ENCODE measurements at places on chromosomes 5 and 9. TPM values are rescaled to one million over a fixed set of nuclear protein-coding genes. Genes with fewer than 3 reads are reported as not detected.

DNA sequence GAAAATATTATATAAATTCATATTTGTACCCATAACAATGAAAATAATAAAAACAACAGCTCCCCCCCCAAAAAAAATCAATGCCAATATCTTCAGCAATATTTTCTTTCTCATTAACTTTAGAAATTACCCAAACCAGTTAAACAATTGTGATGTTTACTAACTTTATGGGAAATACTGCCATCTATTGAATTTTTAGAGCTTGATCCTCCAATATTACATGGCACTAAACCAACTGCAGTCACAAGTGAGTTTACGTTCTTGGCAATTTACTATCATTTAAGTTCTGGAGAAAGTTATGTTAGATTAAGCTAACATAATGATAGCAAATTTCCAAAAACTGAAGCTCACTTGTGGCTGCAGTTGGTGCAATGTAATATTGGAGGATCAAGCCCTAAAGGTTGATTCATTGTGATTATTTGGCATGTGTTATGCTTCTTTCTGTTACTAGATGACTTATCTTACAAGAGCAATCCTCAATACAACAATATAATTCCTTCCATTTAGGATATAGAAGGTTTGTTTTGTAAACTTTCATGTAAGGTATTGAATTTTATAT is 379.5 kb downstream of the CDH18 start:
- peak; percentile 16 for DNase-seq

DNA sequence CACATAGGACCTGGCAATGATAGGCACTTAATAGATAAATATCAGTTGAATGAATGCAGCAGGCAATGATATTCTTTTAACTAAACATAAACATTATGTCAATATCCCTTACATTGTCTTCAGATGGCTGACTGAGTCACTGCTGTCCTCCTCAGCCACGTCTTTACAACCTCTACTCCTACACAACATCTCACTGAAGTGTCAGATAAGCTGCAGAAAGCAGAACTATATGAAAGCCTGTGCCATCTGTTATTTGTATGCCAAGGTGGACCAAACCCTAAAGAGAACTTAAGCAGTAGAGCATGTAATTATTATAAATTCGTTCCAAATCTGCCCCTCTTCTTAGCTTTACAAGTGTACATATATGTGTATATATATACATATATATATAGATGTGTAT is 271.2 kb downstream of the RASEF start:
- DNase-seq, result no peak

DNA sequence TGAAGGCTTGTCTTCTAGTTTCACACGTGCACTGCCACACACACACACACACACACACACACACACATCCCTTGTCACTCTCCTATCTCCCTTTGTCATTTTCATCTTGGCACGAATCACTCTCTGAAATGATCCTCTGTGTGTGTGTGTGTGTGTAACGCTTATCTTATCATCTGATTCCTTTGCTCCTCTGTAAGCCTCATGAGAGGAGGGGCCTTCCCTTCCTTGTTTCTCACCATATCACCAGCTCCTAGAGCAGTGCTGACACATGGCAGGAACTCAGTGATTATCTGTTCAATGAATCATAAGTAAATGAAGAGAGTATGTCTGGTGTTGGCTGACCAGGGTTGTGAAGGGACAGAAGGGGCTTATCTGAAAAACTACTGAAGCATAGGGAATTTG is 53.3 kb downstream of the PDE4D start:
- DNase-seq, result peak; percentile 80

DNA sequence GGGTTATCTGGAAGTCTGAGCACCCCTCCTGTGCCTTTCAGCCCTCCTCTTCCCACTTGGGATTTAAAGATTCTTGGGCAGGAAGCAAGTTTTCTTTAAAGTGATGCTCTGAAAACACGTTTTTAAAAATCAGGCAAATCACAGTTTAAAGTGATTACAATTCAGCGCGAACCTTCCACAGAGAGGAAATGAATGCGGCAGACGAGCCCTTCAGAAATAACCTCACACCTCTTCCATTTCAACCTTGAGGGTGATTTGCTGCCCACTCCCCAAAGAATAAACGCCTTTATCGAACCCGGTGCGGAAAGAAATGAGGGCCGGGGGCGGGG is 2.3 kb upstream of the EFNA5 start:
- no peak for DNase-seq

DNA sequence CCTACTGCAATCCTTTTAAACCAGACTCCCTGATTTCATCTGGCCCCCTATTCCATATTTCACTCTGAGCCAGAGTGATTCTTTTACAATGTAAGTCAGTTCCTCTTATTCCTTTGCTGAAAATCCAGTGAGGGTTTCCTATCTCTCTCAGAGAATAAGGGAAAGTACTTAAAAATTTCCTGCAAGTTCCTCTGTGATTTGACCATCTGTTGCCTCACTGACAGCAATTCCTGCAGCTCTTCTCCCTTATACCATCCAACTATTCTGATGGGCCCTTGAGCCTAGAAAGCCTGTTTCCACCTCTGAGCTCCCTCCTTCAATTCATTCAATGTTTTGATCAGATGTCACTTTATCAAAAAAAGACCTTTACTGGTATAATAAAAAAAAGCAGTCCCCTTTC is 317.1 kb upstream of the CCNH start:
- DNase-seq, result no peak

GRCh38 chr9:72581694-72582093 is 60.3 kb downstream of the TMC1 start:
- no peak for DNase-seq

DNA sequence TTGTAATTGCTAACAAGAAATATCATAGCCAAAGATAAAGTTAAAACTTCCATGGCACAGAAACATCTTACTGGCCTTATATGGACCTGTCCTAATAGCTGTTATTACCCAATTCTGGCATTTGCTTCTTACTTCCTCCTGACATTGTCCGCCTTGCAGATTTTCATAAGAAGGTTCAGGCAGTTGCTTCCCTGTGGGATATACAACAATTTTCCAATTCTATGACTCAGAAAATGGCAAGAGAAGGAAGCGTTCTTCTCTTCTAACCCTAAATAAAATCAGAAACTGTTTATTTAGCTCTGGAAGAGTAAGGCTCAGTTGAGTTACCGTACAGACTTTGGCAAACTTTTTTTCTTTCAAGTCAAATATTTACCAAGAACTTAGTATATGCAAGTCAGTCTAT is 1.7 kb downstream of the PRKAA1 start:
- DNase-seq, result no peak

GRCh38 chr9:37946041-37946440 is 42.1 kb upstream of the SLC25A51 start:
- DNase-seq, result no peak

DNA sequence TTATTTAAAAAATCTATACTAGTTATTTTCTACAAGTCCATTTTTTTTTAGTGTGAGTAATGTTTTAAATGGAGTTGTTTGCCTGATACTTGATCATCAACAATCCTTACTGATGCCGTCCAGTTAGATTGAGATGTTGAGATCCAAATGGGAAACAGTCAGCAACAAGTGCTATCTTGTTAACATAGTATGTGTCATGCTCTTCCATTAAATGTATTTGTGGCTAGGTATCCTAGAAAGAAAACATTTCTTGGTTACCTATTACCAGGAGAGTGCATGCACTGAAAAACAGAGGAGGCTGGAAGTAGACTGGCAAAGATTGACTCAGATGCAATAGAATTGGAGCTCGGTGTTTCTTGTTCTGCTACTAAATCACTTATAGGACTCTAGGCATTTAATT is 123.4 kb upstream of the MAN2A1 start:
- peak; percentile 93 for DNase-seq

GRCh38 chr9:89926691-89927220 is 321.9 kb downstream of the GADD45G start:
- no peak for DNase-seq

- no peak for DNase-seq
Measured at GRCh38 chr9:133003071-133003461, 24.6 kb downstream of the GFI1B start.

- DNase-seq, result peak; percentile 78
Measured at GRCh38 chr9:131732061-131732526, 7.8 kb downstream of the RAPGEF1 start.

DNA sequence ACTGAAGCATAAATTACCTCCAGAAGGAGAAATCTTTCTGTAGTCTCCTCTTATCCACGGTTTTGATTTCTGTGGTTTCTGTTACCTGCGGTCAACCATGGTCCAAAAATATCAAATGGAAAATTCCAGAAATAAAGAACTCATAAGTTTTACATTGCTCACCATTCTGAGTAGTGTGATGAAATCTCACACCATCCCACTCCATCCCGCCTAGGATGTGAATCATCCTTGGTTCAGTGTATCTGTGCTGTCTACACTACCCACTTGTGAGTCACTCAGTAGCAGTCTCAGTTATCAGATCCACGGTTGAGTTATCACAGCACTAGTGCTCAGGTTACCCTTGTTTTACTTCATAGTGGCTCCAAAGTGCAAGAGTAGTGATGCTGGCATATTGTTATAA is 371.2 kb downstream of the NFIB start:
- DNase-seq, result peak; percentile 97

- DNase-seq, result no peak
Measured at GRCh38 chr5:144460600-144460999, 289.9 kb downstream of the KCTD16 start.

DNA sequence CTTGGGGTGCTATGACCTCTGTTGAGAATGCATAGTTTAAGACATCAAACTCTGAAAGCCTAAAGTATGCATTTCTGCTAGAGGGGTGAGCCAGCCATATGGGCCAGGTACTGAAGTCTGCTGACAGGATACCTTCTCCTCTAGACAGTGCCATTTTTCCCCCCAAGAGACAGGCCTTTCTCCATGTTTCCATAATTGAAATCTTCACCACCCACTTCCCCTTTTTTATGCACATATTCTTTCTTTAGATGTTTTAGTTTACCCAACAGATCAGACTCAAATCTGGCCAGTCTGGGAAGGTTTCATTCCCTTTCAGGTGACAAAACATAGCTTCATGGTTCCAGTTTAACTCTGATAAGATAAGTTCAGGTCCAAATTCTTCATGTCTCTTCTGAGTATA is 212.8 kb downstream of the ADCY2 start:
- no peak for DNase-seq

DNA sequence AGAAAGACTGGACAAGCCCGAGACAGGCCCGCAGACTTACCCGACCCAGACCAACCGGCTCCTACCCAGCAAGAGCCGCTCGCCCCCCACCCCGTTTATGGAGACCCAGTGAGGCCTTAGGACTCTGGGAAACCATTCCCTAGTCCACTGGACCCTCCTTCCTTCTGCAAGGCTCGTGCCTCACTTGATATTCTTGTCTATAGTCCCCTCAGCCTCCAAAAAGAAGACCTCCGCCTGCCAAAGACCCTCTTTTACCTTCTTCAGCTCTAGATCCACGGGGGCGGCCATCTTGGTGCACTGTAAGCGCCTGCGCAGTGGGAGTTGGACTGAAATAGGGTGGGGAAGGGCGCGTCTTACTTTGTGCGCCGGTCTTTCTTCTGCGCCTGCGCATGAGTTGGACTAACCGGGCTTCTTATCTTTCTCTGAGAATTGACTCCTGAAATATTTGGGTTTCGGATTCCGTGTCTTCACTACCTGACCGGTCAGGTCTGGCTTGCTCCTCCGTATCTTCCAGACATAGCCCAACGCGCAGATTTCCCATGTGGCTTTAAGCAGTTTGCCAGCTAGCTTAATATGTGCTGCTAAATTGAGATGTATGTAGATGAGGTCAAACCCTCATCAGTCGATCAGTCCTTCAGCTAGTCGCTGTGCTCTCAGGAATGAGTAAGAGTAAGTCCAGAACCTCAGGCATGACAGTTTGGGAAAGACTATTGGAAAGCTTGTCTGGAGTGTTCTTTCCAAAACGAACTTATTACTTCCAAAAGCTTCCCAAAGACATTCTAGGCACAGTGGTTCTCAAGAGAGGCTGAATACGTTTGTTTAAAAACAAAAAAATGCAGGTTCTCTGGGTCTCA is at the start of gene PFDN1:
Gene PFDN1, minus strand, starts transcription at position 316 of the 854 bp plus-strand sequence. Its CDS starts 28 bp downstream, at position 288.
- DNase-seq, result peak; percentile 85

DNA sequence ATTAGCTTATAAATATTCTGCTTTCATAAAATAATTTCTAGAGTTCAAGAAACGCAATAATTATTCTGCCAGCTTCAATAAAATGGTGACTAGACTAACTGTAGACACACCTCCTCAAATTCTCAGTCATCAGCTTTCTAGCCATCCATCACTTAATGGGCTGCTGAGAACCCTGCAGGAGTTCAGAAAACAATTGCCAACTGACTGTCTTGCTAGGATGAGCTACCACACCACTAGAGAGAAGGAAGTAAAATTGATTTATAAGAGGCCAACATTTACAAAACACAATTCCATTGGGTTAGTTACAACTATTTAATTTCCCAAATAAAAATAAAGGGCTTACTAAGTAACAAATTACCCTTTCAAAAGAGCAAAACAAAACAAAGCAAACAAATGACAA is 126.5 kb upstream of the PAPPA start:
- no peak for DNase-seq

GRCh38 chr5:144581044-144581443 is 410.4 kb downstream of the KCTD16 start:
- DNase-seq, result no peak

DNA sequence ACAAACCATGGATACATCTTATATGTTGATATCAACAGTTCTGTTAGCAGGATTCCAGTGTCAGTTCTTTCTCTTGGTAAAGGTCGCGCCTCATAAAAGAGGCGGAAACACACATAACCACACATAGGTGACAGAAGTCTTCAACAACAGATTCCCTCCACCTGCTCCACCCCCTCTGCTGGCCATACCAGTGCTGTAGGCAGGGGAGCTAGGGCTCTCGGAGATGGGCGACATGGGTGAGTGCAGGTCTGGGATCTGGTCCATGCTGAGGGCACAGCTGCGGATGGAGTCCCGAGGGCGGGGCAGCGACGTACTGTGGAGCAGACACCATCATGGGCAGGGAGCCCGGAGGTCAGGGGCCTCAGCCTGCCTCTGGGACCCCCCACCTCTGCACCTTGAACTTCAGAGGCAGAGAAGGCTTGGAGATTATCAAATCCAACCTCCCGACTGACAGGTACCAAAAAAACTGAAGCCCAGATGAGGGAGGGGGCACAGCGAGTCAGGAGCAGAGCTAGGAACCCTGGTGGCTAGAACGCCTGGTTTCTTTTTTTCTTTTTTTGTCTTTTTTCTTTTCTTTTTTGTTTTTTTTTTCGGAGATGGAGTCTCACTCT is 12.0 kb upstream of the TOR2A start:
- no peak for DNase-seq

DNA sequence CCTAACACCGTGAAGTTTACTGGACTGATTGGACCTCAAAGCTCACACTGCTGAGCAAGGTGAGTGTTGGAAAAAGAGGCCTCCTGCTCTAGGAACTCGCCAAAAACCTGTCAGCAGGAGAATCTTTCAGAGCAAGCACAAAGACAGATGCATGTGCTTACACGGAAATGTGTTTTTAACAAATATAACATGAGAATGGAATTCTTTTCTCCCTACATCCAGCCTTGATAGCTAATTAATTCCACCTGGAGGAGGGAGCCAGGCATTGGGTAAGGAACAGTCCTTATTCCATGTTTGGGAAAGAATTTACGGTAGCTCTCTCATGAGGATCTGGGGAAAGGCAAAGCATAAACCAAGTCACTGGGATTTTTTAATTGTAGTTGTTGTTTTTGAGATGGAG is 98.8 kb downstream of the KLF4 start:
- DNase-seq, result no peak

Gene FAM221B
- total RNA-seq, result not detected

Gene STPG3
- total RNA-seq, result not detected

Gene BBLN
- 55.6 TPM for total RNA-seq

All from foreskin keratinocyte (primary cell).